ENCODE measurements at places on chromosomes 6 and 20. TPM values are rescaled to one million over a fixed set of nuclear protein-coding genes. Genes with fewer than 3 reads are reported as not detected.

HCK gene
- not detected for total RNA-seq

LKAAEAR1 gene
- total RNA-seq, result 0.43 TPM

GNMT gene
- total RNA-seq, result not detected

RIMS4 gene
- not detected for total RNA-seq

SEMG1 gene
- not detected for total RNA-seq

PCMT1 gene
- total RNA-seq, result 145 TPM

ZSCAN23 gene
- 0.88 TPM for total RNA-seq

DEFB124 gene
- total RNA-seq, result not detected

EYA2 gene
- 0.57 TPM for total RNA-seq

TGM2 gene
- 1,516 TPM for total RNA-seq

DEFB132 gene
- not detected for total RNA-seq

RNF144B gene
- 1.4 TPM for total RNA-seq

ZNF831 gene
- total RNA-seq, result not detected

ID4 gene
- 1.5 TPM for total RNA-seq

FAM217A gene
- total RNA-seq, result not detected

CST5 gene
- not detected for total RNA-seq

All from placental pericyte (primary cell).